Naive thymus-derived CD4-positive, alpha-beta T cell (primary cell): ENCODE measurements at places on chromosomes 11 and 22.

DNA sequence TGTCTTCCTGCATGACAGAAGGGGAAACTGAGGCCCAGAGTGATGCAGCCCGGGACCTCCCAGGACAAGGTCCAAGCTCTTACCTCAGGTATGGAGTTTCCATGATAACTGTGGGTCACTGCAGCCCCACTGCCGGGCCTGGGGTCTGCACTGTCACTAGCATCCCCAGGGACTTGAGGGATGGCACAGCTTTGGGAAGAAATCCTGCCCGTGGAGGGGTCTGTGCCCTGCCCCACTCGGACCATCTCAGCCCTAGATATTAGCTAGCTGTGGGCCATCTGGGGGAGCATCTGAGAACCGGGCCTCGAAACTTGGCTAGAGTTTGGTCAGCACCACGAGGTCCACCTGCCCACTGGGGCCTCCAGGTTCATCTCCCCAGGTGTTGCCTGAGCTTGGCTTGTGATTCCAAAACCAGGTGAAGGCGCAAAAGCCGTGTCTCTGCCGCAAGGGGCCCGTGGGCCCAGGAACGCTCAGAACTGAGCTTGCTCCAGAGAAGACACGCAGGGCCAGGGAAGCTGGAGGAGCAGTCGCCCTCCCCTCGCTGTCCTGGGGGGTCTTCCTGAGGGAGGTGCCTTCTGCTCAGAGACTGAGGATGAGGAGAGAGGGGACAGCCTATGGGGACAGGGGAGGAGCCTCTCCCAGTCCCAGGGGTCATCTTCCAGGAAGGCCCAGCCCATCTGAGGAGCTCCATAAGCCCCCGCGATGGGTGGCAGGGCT lies 4.8 kb downstream of the LINC01488 start:
- H3K27ac ChIP-seq: no peak overlapping the region
- no peak for DNase-seq
- no peaks in the 10 kb centered on the region for H3K27me3 ChIP-seq
- H3K4me1 ChIP-seq: no peaks in the 10 kb centered on the region

- no peaks in the 10 kb centered on the region for H3K4me1 ChIP-seq
- H3K27me3 ChIP-seq: no peaks in the 10 kb centered on the region
- no peak overlapping the region for H3K27ac ChIP-seq
- no peaks in the 10 kb centered on the region for H3K36me3 ChIP-seq
- no peak for DNase-seq
- H3K4me3 ChIP-seq: no peak overlapping the region
Measured at GRCh38 chr11:107050121-107050520, 31.8 kb upstream of the GUCY1A2 start.

DNA sequence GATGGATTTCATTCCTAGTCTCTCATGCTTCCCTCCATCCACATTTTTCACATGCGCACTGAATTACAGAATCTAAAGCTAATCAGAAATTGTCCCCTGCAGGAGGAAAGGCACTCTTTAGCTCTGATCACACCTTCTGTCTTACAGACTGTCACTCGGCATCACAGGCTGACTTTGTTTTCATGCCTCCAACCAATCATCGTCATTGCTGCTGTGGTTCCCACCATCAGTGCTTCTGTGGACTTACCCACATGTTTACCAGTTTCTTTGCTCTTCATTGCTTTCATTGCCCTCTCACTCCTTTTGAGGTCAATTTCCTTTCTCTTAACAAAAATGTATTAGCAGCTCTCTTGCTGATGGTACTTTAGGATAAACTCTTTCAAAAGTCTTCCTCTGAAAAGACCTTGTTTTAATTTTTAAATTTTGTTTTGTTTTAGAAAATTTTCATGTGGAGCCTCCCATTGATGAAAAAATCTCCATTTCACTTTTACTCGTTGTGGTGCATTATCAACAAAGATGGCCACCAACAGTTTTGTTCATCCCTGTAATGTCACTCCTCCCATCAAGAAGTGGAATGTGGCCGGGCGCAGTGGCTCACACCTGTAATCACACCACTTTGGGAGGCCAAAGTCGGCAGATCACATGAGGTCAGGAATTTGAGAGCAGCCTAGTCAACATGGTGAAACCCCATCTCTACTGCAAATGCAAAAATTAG lies 20.2 kb upstream of the TREH start:
- H3K4me3 ChIP-seq: peak overlapping the region; percentile 20
- H3K4me1 ChIP-seq: peaks cover 44% of the 10 kb centered on the region
- no peaks in the 10 kb centered on the region for H3K36me3 ChIP-seq
- H3K27ac ChIP-seq: peak overlapping the region; percentile 66
- no peak for DNase-seq

- no peak overlapping the region for H3K27ac ChIP-seq
- H3K27me3 ChIP-seq: no peaks in the 10 kb centered on the region
- H3K4me3 ChIP-seq: no peak overlapping the region
- peaks cover 24% of the 10 kb centered on the region for H3K36me3 ChIP-seq
- H3K4me1 ChIP-seq: no peaks in the 10 kb centered on the region
- peak; percentile 33 for DNase-seq
Measured at GRCh38 chr11:5712507-5712906, 22.9 kb downstream of the TRIM22 start.

DNA sequence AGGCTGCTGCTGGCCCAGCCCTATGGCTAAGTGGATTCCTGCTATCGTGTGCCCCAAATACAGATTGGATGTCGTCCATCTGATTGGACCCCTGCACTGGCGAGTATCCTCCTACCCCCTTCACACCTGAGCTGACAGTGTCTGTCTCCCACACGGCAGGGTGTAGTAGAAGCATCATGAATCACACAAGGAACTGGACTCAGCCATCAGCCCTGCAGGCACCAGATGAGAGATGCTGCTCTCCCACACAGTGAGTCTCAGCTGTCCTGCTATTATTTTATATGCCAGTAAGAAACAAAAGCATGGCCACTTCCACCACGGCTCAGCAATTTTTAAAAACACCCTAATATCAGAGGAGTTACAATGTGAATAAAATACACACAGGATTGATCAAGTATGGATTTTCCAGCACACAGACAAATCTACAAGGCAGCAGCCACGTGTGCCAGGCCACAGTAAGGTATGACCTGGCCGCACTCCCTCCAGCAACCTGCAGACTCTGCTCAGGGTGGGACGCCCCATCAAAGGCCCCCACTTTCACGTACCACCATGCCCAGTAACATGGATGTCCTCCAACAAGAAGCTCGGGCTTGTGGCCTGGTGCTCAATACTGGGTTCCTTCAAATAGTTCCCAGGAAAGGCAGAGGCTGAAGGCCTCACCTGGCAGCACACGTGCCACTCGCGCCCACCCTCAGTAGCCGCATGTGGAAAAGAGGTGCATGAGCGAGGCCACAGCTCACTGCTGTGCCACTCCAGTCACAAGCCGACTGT lies 16.4 kb upstream of the SLC25A1 start:
- H3K27ac ChIP-seq: no peak overlapping the region
- H3K36me3 ChIP-seq: no peaks in the 10 kb centered on the region
- DNase-seq: no peak
- H3K27me3 ChIP-seq: no peaks in the 10 kb centered on the region
- H3K4me1 ChIP-seq: no peaks in the 10 kb centered on the region

- H3K27ac ChIP-seq: no peak overlapping the region
- H3K36me3 ChIP-seq: no peaks in the 10 kb centered on the region
- no peaks in the 10 kb centered on the region for H3K4me1 ChIP-seq
- no peak overlapping the region for H3K4me3 ChIP-seq
- DNase-seq: no peak
Measured at GRCh38 chr11:106121570-106122320, 44.3 kb downstream of the AASDHPPT start.

GRCh38 chr11:32893093-32893342 lies 407 bp downstream of the QSER1 start:
- peaks cover 6% of the 10 kb centered on the region for H3K36me3 ChIP-seq
- H3K4me3 ChIP-seq: peak overlapping the region; percentile 71
- peak overlapping the region; percentile 83 for H3K27ac ChIP-seq
- DNase-seq: no peak

GRCh38 chr11:6941970-6942369 lies 15.7 kb downstream of the ZNF215 start:
- H3K27me3 ChIP-seq: no peaks in the 10 kb centered on the region
- H3K4me3 ChIP-seq: no peak overlapping the region
- no peaks in the 10 kb centered on the region for H3K36me3 ChIP-seq
- H3K4me1 ChIP-seq: no peaks in the 10 kb centered on the region
- DNase-seq: no peak
- no peak overlapping the region for H3K27ac ChIP-seq

GRCh38 chr11:110474578-110474977 lies 44.8 kb downstream of the FDX1 start:
- no peaks in the 10 kb centered on the region for H3K36me3 ChIP-seq
- H3K27me3 ChIP-seq: no peaks in the 10 kb centered on the region
- H3K27ac ChIP-seq: no peak overlapping the region
- H3K4me3 ChIP-seq: no peak overlapping the region

DNA sequence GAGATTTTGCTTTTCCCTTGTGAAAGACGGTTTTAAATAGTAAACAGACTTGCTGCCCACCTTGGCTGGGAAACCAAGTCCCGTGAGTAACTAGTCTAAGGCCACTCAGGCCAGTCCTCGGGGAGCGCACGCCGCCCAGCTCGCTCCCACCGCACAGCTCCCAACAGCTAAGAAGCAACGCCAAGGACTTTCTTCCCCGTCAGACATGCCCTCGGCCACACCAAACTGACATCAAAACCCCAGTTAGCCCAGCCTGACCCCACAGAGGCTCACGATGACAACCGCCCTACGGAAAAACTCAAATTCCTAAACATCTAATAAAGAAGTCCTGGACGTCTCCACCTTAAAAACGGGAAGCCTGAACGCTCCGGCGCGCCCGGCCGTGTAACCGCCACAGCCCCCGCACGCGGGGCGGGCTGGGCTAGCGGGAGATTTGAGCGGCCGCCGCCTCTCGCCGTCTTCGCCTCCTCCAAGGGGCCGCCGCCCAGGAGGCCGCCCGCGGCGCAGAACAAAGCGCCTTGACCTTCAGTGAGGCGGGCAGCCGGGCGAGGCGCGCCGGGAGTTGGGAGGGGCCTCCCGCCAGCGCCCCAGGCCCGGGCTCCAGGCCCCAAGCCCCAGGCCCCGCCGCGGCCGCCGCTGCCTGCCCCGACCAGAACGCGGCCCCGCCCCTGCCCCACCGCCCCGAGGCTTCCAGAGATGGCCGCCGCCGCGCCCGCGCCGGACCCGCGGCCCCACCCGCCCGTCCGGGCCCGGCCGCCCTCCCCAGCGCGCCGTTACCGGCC lies 486 bp downstream of the NAP1L4 start:
- peaks cover 12% of the 10 kb centered on the region for H3K4me1 ChIP-seq
- H3K27ac ChIP-seq: peak overlapping the region; percentile 90
- DNase-seq: no peak
- peak overlapping the region; percentile 93 for H3K4me3 ChIP-seq
- no peaks in the 10 kb centered on the region for H3K27me3 ChIP-seq

GRCh38 chr11:27229511-27230191 lies 133.4 kb downstream of the CCDC34 start:
- no peaks in the 10 kb centered on the region for H3K27me3 ChIP-seq
- no peaks in the 10 kb centered on the region for H3K36me3 ChIP-seq
- no peak overlapping the region for H3K4me3 ChIP-seq
- H3K27ac ChIP-seq: no peak overlapping the region
- H3K4me1 ChIP-seq: no peaks in the 10 kb centered on the region

- H3K27ac ChIP-seq: peak overlapping the region; percentile 82
- no peaks in the 10 kb centered on the region for H3K27me3 ChIP-seq
Measured at GRCh38 chr11:1761857-1762536, 1.7 kb downstream of the CTSD start.

DNA sequence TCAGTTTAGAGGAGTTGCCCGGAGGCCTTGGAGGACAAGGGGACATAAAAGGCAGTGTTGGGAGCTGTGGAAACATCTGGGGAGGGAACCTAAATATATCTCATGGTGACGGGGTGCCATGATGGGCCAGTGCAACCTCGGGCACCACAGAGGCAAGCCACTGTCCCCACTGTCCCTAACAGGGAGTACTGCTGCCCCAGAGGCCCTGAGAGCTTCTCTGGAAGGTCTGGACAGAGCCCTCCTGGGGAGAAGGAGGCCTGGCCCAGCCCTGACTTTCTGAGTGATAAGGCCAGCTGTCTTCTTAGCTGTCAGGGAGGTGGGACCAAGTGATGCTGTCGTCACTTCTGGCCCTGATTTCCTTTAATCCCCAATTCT lies 5.5 kb upstream of the P2RY6 start:
- no peak overlapping the region for H3K27ac ChIP-seq
- no peak for DNase-seq
- H3K4me1 ChIP-seq: no peaks in the 10 kb centered on the region
- no peak overlapping the region for H3K4me3 ChIP-seq
- H3K27me3 ChIP-seq: no peaks in the 10 kb centered on the region
- H3K36me3 ChIP-seq: no peaks in the 10 kb centered on the region

- no peak overlapping the region for H3K4me3 ChIP-seq
- H3K27me3 ChIP-seq: no peaks in the 10 kb centered on the region
- no peak overlapping the region for H3K27ac ChIP-seq
- no peaks in the 10 kb centered on the region for H3K36me3 ChIP-seq
Measured at GRCh38 chr11:116698080-116698479, 74.7 kb downstream of the BUD13 start.

- no peak overlapping the region for H3K4me3 ChIP-seq
- DNase-seq: no peak
- no peaks in the 10 kb centered on the region for H3K27me3 ChIP-seq
- no peaks in the 10 kb centered on the region for H3K36me3 ChIP-seq
- H3K27ac ChIP-seq: no peak overlapping the region
Measured at GRCh38 chr11:17556999-17557398, 9.9 kb downstream of the OTOG start.

DNA sequence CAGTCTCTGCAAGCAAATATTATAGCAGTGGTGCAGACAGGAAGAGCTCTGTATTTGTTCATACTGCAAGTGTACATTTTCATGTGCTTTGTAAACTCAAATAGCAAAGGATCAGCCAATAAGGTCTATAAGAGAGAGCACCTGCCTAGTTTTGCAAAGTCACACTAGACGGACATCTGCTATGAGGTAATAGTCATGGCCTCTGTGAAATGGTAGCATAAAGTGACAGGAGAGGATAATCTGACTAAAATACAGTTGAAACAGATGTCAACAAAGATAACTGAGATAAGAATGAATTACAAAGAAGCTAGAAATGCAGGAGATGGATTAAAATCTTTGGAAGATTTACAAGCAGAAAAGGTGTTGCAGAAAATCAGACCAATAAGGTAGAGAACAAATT lies 70.6 kb upstream of the SPON1 start:
- no peak overlapping the region for H3K4me3 ChIP-seq
- no peaks in the 10 kb centered on the region for H3K27me3 ChIP-seq
- no peaks in the 10 kb centered on the region for H3K36me3 ChIP-seq

- H3K27ac ChIP-seq: no peak overlapping the region
- no peak overlapping the region for H3K4me3 ChIP-seq
- no peak for DNase-seq
Measured at GRCh38 chr11:71215425-71215965, 36.9 kb downstream of the SHANK2 start.
